Hematopoietic multipotent progenitor cell treated with erythropoietin and hydrocortisone succinate and interleukin-3 and kit ligand, for 17 days (in vitro differentiated cells): ENCODE measurements at places on chromosomes 11 and 22.

DNA sequence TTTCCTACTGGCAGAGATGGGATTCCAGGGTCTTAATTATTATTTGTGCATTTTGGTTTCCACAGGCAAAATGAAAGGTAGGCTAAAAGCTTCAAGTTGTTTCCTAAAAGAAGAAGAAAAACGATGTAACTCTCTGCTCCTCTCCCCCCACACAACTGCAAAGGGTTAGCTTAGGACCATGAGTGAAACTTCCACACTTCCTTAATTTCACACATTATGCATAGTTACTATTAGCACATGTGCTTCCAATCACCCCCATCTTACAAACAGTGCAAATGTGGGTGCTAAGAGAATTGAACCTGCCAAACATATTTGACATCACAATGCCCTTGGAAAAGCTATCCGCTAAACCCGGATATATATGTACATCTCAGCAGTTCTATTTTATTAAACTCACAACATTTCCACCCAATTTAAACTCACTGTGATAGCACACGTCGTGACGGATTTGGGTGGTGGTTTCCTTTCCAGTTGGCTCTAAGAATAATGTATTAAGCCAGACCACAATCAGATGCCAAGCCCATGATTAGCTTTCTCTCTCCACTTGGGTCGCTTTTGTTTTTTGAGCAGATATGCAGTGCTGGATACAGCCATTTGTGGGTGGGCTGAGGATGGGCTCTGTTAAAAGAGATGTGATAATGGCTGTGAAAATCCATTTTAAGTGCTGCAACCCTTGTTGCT lies 245.0 kb upstream of the POU2AF2 start:
- no peak for DNase-seq

- DNase-seq, result no peak
These were observed 17.7 kb downstream of the PHLDB1 start for GRCh38 chr11:118625036-118625690.

GRCh38 chr22:44838316-44839016 lies 86.1 kb downstream of the ARHGAP8 start:
- DNase-seq, result no peak

GRCh38 chr11:110297726-110298300 lies 1.4 kb upstream of the RDX start:
- peak; percentile 38 for DNase-seq

GRCh38 chr11:75148436-75148983 lies 2.4 kb upstream of the SLCO2B1 start:
- DNase-seq, result no peak
